ENCODE measurements at places on chromosomes 1 and 21. TPM values are rescaled to one million over a fixed set of nuclear protein-coding genes. Genes with fewer than 3 reads are reported as not detected.

GRCh38 chr1:180026556-180026955 lies 71.9 kb downstream of the CEP350 start:
- no peak overlapping the region for H3K27ac ChIP-seq
- no peaks in the 10 kb centered on the region for H3K4me1 ChIP-seq
- H3K36me3 ChIP-seq, result peaks cover 17% of the 10 kb centered on the region
- H3K27me3 ChIP-seq, result no peaks in the 10 kb centered on the region
- no peak for DNase-seq

GRCh38 chr1:211752317-211752716 lies 76.9 kb upstream of the NEK2 start:
- H3K27me3 ChIP-seq, result no peaks in the 10 kb centered on the region
- no peak overlapping the region for H3K27ac ChIP-seq
- H3K4me1 ChIP-seq, result no peaks in the 10 kb centered on the region
- no peak for DNase-seq
- no peaks in the 10 kb centered on the region for H3K36me3 ChIP-seq
- no peak overlapping the region for H3K4me3 ChIP-seq

DNA sequence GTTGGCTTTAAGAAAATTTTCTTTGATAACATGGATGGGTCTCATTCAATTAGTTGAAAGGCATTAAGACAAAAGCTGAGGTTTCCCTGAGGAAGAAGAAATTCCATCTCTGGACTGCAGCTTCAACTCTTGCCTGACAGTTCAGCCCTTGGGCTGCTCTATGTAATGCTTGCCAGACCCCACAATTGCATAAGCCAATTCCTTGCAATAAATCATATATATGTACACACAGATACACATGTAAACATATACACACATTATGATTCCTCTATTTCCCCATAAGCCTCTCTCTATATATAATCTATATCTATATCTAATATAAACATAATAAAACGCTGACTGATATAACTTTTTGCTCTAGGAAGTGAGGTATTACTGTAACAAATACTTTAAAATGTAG lies 301.5 kb upstream of the PRMT6 start:
- H3K27me3 ChIP-seq, result no peaks in the 10 kb centered on the region
- H3K4me3 ChIP-seq, result no peak overlapping the region
- H3K36me3 ChIP-seq, result no peaks in the 10 kb centered on the region
- H3K27ac ChIP-seq, result no peak overlapping the region
- no peaks in the 10 kb centered on the region for H3K4me1 ChIP-seq
- DNase-seq, result no peak

- H3K27me3 ChIP-seq, result no peaks in the 10 kb centered on the region
- H3K4me3 ChIP-seq, result no peak overlapping the region
- H3K27ac ChIP-seq, result no peak overlapping the region
- H3K36me3 ChIP-seq, result peaks cover 91% of the 10 kb centered on the region
- H3K4me1 ChIP-seq, result peaks cover 4% of the 10 kb centered on the region
- no peak for DNase-seq
Observed at GRCh38 chr1:25831569-25832196, 11.9 kb downstream of the MTFR1L start.

The KRTAP19-1 gene
- not detected for polyA plus RNA-seq
